ENCODE measurements at places on chromosomes 4 and X.

DNA sequence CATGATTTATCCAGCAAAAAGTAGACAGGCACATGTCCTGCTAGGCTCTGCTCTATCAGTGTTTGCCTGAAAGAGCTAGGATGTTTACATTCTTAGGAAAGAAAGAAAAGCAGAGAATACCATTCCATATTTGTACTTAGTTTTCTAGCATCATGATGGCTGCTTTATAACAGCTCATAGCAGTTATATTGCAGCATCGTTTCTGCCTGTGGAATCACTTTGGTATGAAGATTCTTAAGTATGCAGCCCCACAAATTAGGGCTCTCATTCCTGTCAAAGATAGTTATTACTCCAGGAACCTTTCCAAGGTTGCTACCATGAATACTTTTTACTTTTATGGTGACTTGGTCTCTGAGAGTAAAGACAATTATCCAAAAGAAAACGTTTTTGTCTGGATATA lies 119.0 kb upstream of the MYOZ2 start:
- no peak for DNase-seq

DNA sequence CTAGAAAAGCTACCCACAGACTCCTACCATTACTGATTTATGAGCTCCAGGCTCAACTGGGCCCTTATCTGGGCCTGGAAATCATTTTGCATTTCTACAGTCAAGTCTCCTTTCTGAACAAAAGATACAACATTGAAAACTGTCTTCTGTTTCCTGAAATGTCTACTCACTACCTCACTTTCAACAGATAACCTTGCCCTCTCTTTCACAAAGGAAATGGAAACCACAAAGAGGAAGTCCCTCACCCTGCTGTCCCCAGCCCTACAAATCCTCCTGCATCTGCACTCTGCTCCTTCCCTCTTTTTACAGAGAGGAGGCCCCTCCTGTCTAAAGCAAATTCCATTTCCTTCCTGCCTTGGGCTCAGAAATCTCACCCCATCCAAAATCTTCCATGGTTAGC lies 24.8 kb upstream of the CYBB start:
- DNase-seq: no peak

GRCh38 chr4:74541667-74542066 lies 96.7 kb downstream of the AREG start:
- no peak for DNase-seq

DNA sequence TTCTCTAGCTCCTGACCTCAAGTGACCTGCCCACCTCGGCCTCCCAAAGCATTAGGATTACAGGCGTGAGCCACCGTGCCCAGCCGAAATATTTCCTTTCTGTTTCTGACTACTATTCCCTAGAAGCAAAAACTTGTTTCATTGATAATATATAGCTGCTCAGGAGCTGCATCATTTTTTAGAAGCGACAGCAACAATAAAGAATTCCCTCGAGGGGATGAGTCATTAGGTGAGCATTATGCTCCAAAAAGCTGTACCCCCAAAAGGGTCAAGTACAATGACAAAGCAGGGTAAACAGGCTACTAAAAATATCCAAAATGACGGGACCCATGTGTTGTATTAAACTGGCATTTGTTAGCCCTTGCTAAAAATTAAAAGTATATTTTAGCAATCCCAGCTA lies 67.0 kb downstream of the RBM47 start:
- DNase-seq: no peak

- no peak for DNase-seq
These were observed 1.1 kb downstream of the LRBA start for GRCh38 chr4:151013944-151014343.

DNA sequence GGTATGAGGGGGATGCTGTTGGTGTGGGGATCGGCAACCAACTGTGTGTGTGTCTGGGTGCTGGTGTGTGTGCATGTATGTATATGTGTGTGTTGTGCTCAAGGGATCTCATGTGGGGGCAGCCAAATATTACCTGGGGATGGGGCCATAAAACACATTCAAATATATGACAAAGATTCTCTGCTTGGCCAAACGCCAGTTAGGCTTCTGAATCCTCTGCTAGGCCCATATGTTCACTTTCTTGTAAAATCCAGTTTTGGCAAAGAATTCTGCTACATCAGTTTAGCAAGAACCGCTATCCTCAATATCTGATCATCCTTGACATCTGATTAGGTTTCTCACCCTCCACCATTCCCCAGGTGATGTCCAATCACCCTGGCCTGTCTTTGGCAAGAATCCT lies 106.6 kb downstream of the RASL11B start:
- DNase-seq: no peak
